ENCODE measurements at places on chromosomes 5 and 9.
A peak's percentile ranks its signal among the peaks of the same experiment; 100 is the strongest.

DNA sequence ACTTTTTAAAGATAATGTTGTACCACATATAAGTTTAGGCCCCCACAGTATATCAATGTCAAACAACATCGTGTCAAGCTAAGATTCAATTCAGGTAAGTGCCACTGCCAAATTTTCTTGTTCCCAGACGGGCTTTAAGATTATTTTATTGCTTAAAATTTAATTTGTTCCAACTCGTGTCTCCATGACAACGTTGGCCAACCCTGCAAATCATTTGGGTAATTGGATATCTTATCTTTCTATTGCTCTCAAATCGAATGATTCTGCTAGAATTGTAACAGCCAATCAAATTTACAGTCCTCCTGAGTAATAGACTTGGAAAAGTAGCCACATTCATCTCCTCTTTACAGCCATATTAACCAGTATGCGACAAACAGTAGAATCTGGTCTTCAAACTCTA lies 19.5 kb downstream of the TLE1 start:
- DNase-seq = no peak

GRCh38 chr9:101977614-101978210 lies 239.3 kb upstream of the GRIN3A start:
- peak; percentile 36 for DNase-seq

- peak; percentile 47 for DNase-seq
These were observed 127.0 kb downstream of the RPS23 start for GRCh38 chr5:82151204-82151603.

DNA sequence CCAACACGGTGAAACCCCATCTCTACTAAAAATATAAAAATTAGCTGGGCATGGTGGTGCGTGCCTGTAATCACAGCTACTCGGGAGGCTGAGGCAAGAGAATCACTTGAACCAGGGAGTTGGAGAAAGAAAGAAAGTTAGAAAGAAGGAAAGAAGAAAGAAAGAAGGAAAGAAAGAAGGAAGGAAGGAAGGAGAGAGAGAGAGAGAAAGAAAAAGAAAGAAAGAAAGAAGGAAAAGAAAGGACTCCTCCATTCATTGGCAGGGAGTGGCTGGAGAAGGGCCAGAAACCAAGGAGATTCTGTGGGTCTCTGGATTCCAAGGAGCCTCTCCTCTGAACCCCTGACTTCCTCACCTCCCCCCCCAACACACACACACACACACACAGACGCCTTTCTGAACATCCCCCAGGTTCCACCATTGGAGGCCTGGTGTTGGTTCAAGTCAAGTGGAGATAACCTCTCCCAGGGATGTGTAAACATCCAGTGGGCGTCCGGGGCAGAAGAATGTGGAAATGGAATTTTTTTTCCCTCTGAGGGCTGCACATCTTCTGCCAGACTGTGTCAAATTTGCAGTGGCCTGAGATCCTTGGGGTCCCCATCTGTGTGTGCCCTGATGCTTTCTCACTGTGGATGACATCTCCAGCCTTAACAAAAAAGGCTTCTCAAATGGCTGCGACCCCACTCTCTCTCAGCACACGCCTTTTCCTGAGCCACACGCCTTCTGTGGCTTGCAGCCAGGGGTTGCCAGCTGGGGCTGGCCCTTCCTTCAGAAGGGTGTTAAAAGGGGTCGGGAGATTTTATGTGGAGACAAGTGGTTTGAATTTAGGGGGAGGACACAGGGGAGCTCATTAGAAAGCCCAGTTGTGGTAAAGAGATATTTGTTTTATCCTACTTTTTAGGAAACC lies 109.3 kb upstream of the HAND1 start:
- peak; percentile 40 for DNase-seq

DNA sequence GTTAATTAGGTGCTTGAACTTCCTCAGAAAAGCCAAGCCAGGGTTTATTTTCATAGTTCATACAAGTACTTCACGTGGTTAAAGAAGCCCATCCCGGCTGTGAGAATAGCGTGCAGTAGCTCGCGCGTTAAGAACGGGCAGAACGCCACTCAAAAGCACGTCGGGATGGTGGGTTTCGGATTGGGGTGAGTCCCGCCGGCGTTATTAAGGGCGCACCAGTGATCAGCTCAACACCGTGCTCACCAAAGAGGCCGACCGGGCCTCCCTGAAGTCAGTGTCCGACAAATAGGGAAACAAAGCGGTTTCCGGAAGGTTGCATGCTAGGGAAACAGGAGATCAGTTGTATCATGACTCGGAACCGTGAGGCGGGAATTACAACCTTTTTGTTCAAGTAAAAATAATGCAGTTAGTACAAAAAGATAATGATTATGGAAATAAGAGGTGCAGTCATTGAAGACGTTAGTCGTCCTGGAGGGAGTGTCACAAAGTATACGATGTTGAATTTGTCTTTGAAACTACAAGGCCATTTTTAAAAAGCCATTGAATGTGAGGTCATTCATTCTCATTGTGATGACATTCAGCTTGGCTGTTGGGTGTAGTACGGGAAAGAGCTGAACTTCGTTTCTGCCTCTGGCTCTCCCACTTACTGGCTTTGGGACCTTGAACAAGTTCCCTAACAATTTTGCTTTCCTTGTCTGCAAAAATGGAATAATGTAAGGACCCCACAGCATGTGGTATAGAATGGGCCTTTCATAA lies 992 bp downstream of the SETD9 start:
- DNase-seq = no peak

All from NCI-H524 (cell line).